ENCODE measurements at places on chromosomes 5 and 9.

GRCh38 chr5:39015743-39016586 lies 58.2 kb downstream of the RICTOR start:
- DNase-seq: no peak

DNA sequence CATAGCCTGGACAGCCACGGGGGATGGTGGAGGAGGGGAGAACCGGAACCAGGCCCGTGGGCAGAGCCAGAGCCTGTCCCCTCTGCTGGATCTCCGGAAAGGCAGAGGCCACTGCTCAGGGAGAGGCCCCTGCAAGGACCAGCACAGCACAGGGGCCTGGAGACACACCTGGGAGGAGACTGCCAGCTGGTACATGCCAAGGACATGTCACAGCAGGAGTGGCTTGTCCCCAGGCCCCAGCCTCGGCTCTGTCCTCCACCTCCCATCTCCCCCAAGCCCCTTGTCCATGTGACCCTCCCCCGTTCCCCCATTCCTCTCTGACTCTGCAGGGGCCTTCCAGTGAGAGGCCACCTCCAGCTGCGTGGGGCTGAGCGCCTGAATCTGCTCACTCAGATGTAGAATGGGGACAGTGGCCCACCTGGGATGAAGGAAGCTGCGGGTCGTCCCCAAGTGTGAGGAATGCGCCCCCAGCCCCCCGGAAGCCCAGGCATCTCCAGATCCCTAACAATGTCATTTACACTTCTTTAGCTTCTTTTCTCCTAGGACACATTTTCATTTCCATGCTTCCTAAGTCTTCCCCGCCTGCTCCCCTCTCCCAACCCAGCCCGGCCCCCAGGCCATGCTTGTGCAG lies 349.6 kb upstream of the IRX2 start:
- no peak for DNase-seq

DNA sequence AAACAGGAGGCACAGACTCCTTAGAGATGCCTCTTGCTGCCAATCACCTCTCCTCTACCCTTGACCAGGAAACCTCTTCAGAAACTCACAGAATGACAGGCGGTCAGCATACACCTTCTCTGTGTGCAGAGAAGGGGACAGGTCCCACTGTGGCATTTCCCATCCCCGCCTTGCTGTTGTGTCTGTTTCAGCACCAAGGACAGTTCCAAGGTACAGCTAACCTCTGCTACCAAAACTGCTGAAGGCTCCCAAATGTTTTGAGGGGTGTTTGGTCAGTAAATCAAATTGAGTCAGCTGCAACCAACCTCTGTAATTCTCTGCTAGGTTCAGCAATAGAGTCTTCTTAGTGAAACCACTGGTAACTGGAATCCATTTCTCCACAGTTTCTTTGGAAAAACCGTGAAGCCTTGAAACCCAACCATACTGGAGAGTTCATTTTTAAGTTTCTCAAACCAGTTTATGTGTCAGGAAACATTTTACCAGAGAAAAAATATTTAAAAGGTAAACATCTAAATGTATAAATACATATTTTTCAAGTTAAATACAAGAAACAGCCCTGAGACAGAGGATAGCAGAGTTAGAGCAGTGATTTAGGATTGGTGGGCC lies 122.0 kb downstream of the DRD1 start:
- DNase-seq: no peak

- no peak for DNase-seq
Measured at GRCh38 chr9:105459336-105459735, 11.5 kb downstream of the FSD1L start.

GRCh38 chr5:137367951-137368350 lies 131.2 kb downstream of the SPOCK1 start:
- no peak for DNase-seq

DNA sequence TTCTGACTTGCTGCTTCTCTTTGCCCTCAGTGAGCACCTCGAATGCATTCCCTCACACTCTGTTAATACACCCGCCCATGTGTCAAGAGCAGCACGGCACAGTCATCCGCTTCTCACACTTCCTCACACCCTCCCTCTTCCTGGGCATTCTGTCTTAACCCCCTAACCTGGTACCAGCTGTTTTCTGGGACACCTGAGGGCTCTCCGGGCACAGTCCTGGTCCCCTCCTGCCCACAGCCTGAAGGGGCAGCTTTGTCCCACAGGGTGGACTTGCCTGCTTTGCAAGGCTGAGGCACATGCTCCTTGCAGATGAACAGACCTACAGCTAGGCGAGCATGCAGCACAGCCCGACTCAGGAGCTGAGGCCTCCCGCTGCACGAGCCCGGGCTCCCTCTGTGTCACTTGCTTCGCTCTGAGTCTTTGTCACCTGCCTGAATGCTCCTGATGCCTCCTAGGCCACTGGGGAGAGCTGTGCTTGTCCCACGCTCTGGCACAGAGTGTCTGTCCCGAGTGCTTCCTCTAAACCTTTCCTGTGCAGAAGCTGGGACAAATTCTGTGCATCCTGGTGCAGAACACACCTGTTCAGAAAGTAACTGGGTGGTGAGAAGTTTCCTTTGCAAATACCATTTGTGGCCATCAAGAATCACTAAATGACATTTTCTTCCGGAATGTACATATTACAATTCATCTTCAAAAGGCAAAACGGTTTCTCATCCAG lies 47.8 kb downstream of the AHRR start:
- no peak for DNase-seq

DNA sequence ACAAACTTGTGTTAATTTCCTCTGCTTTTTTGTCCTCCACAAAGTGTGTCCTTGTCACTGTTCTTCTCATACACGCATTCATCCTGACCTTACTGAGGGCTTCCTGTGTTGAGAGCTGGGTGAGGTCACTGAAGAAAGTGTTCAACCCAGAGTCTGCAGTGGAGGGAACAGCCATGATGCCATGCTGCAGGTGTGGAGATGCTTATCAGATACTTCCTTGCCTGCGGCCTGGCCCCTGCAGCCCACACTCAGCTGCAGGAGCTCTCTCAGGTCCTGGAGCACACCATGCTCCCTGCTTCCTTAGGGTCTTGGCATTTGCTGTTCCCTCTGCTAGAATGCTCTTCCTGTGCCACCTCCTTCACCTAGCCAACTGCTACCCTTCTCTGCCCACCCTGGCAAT lies 108.1 kb upstream of the SPRY4 start:
- DNase-seq: no peak

DNA sequence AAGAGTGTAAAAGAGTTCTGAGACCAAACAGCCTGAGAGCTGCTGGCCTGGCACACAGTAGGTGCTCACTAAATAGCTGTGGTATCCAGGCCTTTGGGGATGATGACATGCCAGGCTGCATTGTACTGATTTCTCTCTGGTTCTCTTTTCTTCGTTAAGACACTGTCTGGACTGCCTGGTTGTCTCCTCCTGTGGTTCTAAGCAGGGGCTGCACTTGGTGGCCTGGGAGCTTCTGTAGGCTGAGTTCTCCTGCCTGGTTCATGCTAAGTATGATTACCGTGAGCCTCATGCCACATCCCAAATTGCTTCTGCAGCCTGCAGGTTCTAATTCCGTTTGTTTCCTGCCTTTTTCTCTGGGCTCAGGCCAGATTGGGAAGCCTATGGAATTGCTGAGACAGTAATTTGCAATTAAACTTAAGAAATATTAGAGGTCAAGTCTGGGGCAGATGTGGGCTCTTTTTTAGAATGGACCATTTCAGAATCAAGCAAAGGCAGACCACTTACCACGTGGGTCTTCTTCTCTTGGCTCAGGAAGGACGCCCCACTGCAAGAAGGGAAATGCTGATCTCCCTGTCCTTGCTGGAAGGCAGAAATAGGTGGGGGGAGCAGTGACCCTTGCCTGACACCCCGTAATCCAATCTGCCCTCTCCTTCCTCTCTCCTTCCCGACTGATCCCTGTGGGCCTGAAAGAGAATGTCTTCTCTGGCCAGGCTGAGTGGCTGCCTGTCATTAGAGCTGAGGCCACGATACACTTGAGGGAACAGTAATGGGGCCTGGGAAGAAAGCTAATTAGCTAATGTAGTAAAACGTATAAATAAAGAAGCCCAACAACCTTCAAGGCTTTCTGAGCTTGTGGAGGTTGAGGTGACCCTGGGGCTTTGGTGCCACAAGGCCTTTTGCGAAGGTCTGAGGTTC lies 21.9 kb upstream of the BOD1 start:
- no peak for DNase-seq

GRCh38 chr5:132226516-132227234 lies 978 bp downstream of the P4HA2 start:
- DNase-seq: no peak

GRCh38 chr9:18427691-18428090 lies 46.3 kb upstream of the ADAMTSL1 start:
- DNase-seq: no peak

GRCh38 chr5:148237785-148238417 lies 424 bp upstream of the MARCOL start:
- no peak for DNase-seq

DNA sequence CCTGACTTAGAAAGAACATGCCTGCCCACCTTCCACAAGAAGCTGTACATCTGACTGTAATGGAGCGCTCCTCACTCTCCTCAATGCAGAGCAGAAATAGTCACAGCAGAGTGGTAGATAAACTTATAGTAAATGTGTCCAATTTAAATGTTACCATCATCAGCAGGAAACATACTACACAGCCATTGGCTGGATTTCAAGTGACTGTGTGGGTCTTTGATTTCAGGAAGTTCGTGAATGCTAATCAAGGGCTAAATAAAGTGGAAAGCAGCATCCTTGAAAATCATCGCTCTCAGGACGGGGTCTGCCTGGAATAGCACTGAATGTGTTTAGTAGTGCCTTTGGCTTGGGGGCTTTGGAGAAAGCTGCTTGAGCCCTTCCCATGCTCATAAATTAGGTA lies 32.4 kb upstream of the CRHBP start:
- no peak for DNase-seq

DNA sequence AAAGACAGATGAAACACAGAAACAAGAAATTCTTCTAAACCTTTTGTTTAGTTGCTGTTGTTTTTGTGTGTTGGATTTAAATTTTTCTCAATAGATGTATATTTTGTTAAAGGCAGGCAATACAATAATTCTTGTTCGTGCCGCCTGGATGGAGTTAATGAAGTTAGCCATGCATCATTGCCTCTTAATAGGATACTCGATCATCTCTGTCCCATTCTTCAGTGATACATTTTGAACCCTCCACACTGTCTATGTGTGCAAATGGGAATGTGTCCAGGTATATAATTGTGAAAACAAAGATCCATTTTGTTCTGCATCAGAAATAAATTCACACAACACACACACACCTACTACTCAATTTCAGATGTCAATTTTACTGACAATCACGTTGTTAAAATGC lies 186.6 kb upstream of the ADAMTS16 start:
- no peak for DNase-seq

DNA sequence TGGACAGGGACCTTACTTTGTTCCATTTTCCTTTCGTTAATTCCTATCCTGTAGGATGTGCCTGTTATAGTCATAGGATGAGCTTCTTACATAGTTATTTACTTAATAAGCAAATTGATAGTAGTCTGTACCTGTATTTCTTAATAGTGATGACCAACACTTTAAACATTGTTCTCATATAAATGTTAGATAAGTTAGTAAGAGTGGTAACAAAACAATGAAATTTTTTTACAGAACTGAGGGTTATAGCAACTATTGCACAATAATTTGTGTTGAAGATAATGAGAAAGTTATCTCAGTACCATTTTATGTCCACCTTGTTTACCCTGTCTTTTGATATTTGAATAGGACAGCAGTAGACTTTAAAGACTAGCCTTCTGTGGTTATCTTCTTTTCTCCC lies 162.9 kb upstream of the ELL2 start:
- DNase-seq: no peak

GRCh38 chr5:45093377-45093776 lies 284.6 kb downstream of the MRPS30 start:
- DNase-seq: no peak

DNA sequence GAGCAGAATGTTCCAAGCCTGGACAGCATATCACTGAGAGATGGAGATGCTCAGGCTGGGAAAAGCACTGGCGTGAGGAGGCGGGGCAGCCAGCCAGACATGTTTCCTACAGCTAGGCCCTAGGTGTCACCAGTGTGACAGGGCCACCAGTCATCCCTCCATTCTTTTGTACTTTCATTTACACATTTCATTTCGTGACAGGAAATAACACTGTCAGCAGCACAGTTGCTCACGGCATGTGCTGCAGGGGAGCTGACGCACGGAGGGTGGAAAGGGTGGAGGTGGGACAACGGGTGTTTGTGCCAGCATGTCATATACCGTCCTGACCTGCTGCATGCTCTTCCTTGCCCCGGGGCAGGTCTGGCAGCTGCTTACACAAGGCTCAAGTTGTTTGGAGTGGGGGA lies 14.8 kb upstream of the CEMIP2 start:
- no peak for DNase-seq

- no peak for DNase-seq
Measured at GRCh38 chr5:143040622-143041021, 270.4 kb downstream of the ARHGAP26 start.

GRCh38 chr5:33738967-33739366 lies 152.8 kb downstream of the ADAMTS12 start:
- no peak for DNase-seq

DNA sequence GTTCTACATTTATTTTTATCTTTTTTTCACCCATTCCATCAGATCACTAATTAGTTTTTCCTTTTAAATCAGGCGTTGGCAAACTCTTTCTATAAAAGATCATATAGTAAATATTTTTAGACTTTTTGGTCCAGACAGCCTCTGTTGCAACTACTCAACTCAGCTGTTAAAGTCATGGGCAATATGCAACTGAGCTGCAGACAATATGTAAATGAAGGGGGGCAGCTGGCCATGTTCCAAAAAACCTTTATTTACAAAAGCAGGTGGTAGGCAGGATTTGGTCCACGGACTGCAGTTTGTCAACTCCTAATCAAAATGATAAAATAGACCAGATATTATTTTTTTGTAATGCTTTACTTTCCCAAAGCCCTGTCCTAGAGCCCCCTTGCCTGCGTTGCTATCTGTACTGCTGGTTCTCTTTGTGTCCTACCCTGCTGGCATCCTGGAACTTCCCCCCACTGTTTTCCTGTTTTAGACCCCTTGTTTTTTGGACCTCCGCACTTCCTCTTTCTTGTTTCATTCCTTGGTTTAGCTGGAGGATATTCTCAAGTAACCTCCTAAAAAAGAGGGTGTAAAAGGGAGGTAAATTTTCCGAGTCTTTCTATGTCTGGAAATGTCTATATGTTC lies 24.7 kb upstream of the TNFSF8 start:
- DNase-seq: no peak

DNA sequence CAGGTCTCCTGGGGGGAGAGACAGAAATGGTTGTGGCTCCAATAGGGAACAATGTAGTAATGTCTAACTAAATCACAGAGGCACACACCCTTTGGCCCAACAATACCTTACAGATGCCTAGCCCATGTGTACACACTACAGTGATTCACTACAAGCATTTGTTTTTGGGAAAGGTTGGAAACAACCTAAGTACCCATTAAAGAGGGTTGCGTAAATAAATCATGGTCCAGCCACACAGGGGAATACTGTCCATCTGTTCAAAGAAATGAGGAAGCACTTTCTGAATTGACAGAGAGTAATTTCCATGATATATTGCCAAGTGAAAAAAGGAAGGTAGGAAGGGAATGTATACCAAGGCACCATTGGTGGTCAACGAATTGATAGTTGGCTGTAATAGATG lies 22.0 kb upstream of the GTF3C5 start:
- DNase-seq: no peak

GRCh38 chr5:22986281-22986680 lies 133.1 kb upstream of the CDH12 start:
- no peak for DNase-seq

Data from NCI-H1092 treated with DMSO at 0.1 percent for 48 hours (cell line).